ENCODE measurements at places on chromosomes 4 and X. TPM values are rescaled to one million over a fixed set of nuclear protein-coding genes. Genes with fewer than 3 reads are reported as not detected.
A peak's percentile ranks its signal among the peaks of the same experiment; 100 is the strongest.

HTR2C gene
- 0.33 TPM for total RNA-seq

- peak; percentile 72 for DNase-seq
These were observed at the start of gene GRIA2 for GRCh38 chr4:157220371-157220881. Gene GRIA2, plus strand, starts transcription at chr4:157220728. Its CDS starts 315 bp downstream, at chr4:157221043.

DNA sequence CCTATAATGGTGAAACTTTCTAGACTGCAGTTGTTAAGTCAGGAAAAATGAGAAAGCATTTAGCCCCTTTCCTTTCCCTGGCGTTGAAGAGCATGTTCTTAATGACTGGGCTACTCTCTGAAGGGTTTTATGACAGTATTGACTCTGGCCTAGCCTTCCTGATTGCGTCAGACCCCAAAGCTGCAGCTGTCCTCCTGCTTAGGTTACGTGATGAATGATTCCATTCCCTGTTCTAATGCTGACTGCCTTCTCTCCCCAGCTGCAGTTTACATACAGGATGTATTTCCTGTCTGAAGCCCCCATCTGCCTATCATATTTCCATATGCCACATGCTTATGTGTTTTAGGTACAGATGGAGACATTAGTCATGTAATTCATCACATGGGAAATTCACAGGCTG, 105.8 kb upstream of the EGFL6 start:
- DNase-seq, result no peak

HSFX4 gene
- total RNA-seq, result not detected

HSFX3 gene
- not detected for total RNA-seq

DNA sequence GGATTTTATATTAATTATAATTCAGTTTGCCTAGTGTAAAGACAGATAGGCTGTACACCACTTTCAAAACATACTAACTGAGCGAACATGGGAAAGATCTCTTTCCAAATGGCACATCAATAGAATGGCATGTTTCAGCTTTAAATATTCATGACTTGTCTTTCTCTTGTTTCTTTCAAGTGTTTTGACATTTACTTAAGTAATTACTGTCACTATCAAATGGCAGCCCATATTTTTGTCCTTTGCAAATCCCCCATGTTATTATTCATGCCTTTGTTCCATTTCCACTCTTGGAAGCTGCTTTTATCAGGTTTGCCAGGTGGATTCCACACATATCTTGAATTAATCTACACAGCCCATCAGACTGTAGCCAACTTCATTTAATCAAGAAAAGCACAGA, 89.2 kb upstream of the GLRA2 start:
- no peak for DNase-seq

DNA sequence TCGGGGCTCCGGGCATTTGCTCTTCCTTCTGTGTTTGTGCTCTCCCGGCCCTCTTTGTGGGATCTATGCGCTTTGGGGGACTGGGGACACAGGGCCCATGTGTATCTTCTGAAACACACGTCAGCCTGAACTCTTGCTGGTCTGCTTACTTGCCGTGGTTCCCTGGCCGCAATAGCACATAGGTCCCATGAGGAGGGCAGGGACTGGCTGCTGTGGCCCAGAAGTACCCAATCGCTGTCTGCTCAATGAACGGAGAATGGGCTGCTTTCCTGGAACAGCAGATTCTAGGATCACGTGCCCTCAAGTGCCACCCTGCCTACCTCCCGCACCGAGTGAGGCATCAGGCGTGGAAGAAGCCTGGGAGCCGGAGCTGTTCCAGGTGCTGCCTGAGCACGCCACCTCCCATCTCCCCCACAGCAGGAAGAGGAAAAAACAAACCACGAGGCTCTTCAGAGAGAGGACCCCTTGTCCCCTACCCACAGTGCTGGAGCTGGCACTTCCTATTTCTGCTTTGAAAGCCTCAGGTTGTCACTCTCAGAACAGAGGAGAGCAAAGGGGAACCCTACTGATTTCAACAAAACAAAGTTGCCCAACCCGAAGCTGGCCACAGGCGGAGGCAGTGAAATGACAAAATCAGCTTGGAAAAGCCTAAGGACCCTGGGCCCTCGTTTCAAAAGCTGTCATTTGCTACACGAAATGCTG, 3.8 kb downstream of the G6PD start:
- peak; percentile 64 for DNase-seq

DNA sequence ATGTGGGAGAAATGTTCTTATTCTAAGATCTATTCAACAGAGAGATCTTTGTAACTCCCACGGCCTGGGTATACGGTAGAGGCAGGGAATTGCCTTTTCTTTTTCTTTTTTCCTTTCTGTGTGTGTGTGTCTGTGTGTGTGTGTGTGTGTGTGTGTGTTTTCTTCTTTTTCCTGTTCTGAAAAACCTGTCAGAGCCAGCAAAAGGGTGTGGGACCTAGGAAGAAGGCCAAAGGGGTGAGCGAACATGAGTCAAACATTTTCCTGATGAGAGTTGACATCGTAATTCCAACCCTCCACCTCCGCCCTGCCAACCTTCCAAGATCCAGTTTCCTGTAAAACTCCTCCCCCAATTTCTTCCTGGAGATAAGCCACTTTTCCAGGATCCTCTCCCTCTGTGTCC, 2.8 kb upstream of the CHIC2 start:
- peak; percentile 71 for DNase-seq

DNA sequence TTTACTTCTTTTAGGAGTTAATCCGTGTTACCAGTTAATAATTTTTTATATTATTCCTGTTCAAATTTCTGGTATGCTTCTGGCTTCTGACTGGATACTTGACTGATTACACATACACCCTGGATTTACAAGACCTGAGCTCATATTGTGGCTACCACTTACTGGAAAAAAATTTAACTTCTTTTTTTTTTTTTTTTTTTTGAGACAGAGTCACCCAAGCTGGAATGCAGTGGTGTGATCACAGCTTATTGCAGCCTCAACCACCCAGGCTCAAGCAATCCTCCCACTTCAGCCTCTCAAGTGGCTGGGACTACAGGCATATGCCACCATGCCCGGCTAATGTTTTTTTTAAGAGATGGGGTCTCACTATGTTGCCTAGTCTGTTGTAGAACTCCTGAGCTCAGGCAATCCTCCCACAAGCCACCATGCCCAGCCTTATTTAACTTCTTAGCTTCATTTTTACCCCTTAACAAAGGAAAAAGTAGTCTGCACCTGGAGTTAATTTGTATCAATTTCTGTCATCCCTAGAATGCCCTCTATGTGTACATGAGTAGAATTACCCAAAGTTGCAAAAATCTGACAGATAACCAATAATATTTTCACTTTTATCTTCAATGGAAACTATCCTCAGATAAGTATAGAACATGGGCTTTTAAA, 50.3 kb downstream of the TMEM165 start:
- no peak for DNase-seq

PHOX2B gene
- total RNA-seq, result not detected

GRCh38 chr4:95957054-95957453, 117.2 kb downstream of the PDHA2 start:
- no peak for DNase-seq

DNA sequence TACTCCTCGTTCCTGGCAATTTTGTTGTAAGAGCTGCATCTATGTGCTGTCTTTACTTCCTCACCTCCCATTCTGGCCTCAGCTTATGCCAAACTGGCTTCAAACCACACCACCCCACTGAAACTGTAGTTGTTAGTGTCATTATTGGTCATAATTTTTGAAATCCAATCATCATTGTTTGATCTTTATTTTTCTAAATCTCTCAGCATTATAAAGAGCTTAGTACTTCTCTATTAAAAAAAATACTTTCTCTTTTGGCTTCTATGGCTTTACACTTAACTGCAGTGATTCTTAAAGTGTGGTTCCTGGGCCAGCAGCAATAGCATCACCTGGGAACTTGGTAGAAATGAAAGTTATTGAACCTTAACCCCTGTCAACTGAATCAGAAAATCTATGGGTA, 83.5 kb upstream of the GRPR start:
- no peak for DNase-seq

GRCh38 chrX:130714665-130715064, 188.3 kb downstream of the ENOX2 start:
- DNase-seq, result no peak

POU3F4 gene
- total RNA-seq, result not detected

ERAS gene
- total RNA-seq, result 0.50 TPM

- no peak for DNase-seq
These were observed 1.5 kb downstream of the USP51 start for GRCh38 chrX:55488006-55488592.

DNA sequence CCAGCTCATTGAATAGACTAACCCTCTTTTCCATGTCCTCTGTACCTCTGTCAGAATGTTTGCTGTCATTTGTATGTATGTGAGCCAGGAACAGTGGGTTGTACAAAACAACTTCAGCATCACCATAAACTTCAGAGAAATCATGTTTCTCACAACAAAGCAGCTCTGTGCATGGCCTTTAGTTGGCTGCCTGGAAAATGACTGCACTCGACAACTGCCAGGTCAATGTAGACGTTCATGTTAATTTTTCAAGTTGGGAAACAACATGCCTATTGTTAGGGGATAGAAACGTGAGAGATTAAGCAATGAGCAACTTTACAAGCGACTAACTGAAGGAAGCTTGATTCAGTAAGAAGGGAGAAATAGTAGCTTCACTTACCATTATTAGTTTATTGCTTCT, 17.9 kb upstream of the CXCL11 start:
- no peak for DNase-seq

CT45A1 gene
- total RNA-seq, result not detected

- DNase-seq, result no peak
These were observed 254.1 kb upstream of the TENM3 start for GRCh38 chr4:181989071-181989470.

UGT2B10 gene
- total RNA-seq, result not detected

POU4F2 gene
- not detected for total RNA-seq

GRCh38 chrX:84168095-84168494, 19.9 kb downstream of the RPS6KA6 start:
- DNase-seq, result no peak

GRCh38 chr4:42398871-42399331, 1.6 kb downstream of the SHISA3 start:
- DNase-seq, result no peak

DNA sequence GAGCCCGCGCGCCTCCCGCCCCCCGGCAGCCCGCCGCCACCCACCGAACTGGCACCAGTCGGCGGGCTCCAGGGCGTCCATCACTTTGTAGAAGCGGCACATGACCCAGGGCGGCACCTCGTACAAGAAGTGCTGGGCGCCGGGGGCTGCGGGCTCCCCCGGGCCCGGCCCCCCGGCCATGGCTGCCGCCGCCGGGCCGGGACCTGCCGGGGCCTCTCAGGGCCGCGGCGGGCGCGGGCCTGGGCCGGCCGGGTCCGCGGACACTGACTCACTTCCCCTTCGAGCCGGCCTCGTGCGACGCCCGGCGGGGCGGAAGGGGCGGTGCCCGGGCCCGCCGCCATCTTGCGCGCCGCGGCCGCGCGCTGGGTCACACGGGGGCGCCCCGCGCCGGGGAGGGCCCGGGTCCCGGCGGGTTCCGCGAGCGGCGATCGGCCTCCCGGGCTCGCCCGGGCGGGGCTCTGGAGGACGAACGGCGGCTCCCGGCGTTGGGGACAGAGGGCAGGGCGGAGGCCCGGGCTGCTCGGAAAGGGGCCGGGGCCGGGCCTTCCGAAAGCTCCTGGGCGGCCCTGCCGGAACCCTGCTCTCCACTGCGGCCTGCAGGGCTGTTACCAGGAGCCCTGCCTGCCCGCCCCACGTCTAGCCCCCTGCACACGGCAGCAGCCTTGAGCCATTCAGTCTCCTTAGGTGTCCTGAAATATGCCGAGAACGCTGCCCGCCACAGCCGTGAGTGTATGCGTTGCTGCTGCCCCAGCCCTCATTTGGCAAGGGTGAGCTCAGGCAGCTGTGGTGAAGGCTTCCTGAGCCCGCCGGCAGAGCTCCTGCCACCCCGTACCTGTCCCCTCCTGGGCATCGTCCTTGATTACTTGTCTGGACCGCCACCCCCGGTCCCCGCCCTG, at the start of gene IRAK1:
Gene IRAK1 (minus strand): TSS at position 270 of the 896 bp plus-strand sequence. CDS start 90 bp downstream, at position 180.
- DNase-seq, result peak; percentile 75

- DNase-seq, result no peak
These were observed 30.7 kb downstream of the ADGRG2 start for GRCh38 chrX:19091596-19091995.

DNA sequence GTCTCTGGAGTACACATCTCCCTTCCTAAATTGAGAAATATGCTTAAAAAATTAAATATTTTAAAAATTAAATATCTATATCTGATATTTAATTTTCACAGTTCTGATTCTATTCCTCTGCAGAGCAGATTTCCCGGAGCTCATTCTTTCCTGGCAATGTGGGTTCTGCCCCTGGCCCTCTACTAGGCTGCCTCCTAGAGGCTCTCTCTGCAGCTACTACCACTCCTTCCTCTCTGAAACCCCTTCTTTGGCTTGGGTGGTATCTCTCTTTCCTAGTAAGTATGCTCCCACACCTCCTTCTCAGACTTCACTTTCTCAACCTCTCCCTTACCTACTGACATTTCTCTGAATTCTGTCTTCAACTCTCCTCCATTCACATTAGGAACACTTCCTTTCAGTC, 45.3 kb downstream of the RPGR start:
- DNase-seq, result no peak

DNA sequence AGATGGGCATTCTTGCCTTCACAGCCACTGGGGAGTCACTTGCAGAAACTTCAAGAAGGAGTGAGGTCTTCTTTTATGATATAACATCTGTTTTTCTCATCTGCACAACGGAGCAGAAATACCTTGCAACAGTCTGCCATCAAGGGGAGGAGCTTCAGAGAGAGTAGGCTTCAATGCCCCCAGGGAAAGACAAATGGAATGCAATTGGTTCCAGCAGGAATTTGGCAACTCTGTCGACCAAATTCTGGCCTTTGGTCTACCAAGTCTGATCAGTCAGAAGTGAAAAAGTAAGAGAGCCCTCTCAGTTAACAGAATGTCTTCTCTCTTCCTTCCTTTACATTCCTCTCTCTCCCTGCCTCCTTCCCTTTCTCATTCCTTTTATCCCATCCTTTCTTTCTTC, 229.3 kb downstream of the IDS start:
- no peak for DNase-seq

DNA sequence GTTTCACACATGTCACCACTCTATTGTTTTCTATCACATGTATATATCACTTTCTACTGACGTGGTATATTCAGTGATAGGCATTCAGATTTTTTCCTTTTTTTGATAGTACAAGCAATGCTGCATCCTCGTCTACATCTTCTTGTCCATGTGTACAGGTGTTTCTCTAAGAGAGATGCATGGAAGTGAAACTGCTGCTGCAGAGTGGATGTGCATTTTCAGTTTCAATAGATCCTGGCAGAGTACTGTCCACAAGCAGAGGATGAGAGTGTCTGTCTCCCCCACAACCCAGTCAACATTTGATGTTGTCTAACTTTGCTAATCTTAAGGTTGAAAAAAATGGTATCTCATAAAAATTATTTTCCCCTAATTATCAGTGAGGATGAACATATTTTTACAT, 194.0 kb upstream of the CASK start:
- DNase-seq, result no peak

- no peak for DNase-seq
These were observed 72.6 kb downstream of the GC start for GRCh38 chr4:71711044-71711984.

GRCh38 chr4:172996571-172997216, 171.9 kb upstream of the GALNT7 start:
- no peak for DNase-seq

- no peak for DNase-seq
These were observed 226.7 kb upstream of the SFRP2 start for GRCh38 chr4:154015578-154015977.
